ENCODE measurements at places on chromosomes 7 and 10.

GRCh38 chr7:17942231-17942630 lies 1.9 kb upstream of the SNX13 start:
- DNase-seq: no peak

GRCh38 chr7:156751319-156751718 lies 110.7 kb downstream of the RNF32 start:
- DNase-seq: no peak

- DNase-seq: no peak
Observed at GRCh38 chr7:129098409-129099084, 43.6 kb upstream of the TNPO3 start.

DNA sequence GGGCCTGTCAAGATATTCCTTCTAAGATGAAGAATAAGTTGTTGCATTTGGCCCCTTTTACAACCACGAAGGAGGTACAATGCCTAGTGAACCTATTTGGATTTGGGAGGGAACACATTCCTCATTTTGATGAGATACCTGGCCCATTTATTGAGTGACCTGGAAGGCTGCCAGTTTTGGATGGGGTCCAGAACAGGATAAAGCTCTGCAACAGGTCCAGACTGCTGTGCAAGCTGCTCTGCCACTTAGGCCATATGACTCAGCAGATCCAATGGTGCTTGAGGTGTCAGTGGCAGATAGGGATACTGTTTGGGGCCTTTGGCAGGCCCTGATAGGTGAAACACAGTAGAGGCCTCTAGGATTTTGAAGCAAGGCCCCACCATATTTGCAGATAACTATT lies 704.6 kb downstream of the CCSER2 start:
- no peak for DNase-seq

DNA sequence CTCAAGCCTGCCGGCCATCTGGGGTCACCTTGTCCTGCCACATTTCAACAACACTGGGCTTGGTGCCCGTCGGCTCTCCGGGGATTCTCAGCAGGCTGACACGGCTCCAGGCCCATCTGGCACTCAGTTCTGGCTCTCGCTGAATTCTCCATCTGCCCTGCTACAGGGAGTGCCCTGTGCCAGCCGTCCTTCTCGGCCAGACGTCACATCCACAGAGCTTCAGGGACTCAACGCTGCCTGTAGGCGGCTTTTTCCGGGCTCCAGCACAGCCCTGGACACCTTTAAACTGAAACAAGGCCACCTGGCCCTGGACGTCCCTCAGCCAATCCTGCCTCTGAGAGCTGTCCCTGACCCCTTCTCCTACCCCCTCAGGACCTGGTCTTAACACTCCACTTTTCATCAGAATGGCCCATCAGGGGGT lies 43.0 kb downstream of the TMEM130 start:
- DNase-seq: no peak

DNA sequence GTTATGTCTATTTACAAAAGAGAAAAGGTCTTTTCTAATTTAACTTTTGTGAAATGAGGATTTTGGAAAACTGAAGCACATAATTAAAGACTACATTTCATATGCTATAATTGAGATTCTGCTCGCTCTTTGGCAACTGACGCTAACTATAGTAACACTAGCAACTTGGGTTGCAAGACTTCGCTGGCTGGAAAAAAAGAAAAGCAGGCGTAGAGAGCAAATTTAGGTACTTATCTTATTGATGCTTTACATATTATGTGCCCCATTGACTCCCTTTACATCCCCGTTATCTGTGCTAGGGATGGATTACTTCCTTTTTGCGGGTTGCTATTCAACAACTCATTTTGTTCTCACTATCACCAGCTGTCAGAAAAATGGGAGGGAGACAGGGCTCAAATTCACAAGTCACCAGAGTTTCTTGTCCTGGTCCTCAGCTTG lies 10.5 kb downstream of the SEMA3C start:
- DNase-seq: no peak

GRCh38 chr10:29252811-29253689 lies 35.8 kb upstream of the LYZL1 start:
- no peak for DNase-seq

DNA sequence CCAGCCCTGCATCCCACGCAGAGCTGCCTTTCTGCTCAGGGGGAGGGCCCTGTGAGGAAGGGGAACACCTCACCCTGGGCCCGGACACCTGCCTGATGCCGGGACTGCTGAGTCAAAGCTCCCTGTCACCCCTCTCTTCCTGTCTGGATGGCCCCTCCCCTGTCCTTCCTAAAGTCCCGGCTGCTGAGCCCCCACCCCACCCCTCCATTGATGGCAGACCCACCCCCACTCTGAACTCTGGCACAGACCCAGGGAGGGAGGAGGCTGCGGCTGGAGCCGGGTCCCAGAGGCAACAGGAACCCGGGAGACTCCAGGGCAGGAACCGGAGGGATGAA lies 78.7 kb downstream of the ELFN1 start:
- no peak for DNase-seq

DNA sequence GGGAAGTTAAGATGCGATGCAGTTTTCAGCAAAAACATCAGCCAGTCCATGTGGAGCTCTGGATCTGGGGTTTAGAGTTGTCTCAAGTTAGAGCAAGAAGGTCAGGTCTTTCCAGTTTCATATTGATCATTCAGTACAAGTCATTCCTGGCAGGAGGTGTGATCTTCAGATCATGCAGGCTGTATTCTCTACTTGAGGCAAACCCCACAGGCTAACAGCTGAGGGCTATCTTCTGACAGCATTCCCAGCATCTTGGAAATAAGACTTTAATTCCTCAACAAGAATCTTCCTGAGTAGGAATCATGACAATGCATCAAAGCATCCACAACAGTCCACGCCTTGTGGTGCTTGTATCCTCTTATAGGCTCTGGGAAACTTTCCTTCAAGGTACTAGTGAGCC lies 94.9 kb upstream of the ZNF438 start:
- DNase-seq: no peak

- no peak for DNase-seq
Observed at GRCh38 chr7:137577184-137577583, 233.7 kb upstream of the PTN start.

DNA sequence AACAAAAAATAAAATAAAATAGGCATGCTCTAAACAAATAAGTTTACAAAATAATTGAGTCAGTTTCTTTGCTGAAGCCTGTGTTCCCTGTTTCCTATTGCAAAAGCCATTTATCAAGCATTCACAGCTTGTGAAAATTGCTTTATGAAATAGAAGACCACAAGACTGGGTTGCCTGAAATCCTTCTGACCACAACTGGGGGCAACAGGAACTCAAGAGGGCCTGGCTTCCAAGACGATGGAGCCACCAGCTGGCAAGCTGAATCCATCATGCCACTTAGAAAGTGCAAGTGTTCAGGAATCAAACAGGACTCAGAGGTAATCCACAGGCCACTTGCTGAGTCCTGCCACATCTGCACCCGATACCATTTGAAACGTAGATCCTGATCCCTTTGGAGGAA lies 752 bp upstream of the ABCA13 start:
- no peak for DNase-seq

GRCh38 chr7:132410385-132410784 lies 165.9 kb downstream of the PLXNA4 start:
- DNase-seq: no peak

DNA sequence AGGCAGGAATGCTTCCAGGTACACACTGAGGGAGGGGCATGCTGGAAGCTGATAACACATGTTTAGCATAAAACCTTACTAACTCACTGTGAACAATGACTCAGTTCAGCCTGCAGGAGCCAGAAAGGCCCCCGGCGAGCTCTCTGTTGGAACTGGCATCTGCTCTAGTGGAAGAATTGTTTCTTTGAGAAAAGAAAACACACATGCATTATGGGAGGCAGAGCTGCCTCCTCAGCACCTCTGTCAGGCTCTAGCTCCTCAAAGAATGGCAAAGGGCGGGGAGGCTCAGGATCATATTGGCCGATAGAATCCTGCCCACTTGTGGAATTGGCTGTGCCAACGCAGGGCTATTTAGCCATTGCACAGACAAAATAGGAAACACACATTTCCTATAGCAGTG lies 338.3 kb downstream of the CXCL12 start:
- no peak for DNase-seq

GRCh38 chr7:135644154-135644553 lies 18.2 kb upstream of the STMP1 start:
- DNase-seq: no peak
